ENCODE measurements at places on chromosomes 13 and 19.
A peak's percentile ranks its signal among the peaks of the same experiment; 100 is the strongest.

- no peak for DNase-seq
Observed at GRCh38 chr13:35690581-35691207, 214.2 kb upstream of the MAB21L1 start.

DNA sequence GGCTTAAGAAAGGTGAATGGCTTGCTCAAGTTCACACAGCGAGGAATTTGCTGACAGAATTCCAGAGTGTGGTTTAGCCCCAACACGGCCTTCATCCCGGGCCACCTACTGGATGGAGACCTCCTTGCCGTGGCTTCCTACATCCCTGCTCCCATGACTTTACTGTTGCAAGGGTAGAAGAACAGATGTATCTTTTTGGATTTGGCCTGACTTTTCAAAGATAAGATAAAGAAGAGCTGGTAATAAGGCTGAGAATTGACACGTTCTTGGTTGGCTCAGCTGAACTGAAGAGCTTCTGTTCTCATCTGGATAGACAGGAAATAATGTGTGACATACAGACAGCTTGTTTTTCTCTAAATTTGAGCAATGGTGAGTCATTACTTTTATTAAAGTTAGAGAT lies 113.1 kb downstream of the KLF5 start:
- DNase-seq: no peak

DNA sequence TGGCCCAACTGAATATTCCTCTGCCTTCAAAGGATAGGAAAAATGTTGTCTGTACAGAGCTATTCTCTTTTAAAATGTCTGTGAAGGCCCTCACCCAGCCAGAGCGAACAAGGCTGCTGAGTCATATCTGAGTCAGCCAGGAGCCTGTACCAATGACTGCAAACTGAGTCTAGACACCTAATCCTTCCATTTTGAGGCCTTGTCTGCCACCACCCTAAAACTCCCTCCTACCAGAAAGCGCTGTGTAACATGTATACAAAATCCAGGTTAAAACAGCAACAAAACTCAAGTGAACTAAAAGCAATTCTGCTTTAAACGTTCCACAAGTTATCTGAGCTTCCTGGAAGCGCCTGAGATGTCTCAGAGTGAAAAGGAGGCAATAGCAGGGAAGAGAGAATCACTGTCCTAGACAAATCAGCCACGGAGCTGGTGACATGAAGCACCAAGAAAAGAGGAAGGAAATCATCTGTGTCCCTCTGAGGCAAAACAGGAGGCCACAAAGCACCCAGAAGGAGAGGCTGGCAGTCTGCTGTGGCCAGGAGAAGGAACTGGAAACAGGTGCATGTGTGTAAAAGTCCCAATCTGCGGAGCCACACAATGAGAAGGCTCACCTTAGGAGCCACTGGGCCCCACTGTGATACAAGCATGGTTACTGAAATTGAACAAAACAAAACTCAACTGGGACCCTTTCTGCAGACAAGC lies 10.2 kb downstream of the DHRS12 start:
- DNase-seq: no peak

DNA sequence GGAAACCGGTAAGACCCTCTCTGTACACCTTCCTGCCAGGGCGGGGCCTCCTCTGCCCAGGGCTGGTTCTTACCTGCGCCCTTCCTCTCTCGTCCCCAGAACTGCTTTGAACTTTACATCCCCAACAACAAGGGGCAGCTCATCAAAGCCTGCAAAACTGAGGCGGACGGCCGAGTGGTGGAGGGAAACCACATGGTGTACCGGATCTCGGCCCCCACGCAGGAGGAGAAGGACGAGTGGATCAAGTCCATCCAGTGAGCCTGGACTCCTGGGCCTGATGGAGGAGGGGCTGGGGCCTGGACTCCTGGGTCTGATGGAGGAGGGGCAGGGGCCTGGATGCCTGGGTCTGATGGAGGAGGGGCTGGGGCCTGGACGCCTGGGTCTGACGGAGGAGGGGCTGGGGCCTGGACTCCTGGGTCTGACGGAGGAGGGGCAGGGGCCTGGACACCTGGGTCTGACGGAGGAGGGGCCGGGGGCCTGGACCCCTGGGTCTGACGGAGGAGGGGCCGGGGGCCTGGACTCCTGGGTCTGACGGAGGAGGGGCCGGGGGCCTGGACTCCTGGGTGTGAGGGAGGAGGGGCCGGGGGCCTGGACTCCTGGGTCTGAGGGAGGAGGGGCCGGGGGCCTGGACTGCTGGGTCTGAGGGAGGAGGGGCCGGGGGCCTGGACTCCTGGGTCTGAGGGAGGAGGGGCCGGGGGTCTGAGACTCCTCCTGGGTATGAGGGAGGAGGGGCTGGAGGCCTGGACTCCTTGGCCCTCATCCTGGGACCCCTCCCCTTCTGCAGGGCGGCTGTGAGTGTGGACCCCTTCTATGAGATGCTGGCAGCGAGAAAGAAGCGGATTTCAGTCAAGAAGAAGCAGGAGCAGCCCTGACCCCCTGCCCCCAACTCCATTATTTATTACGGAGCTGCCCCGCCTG lies 9.4 kb downstream of the CYTH2 start:
- DNase-seq: no peak

DNA sequence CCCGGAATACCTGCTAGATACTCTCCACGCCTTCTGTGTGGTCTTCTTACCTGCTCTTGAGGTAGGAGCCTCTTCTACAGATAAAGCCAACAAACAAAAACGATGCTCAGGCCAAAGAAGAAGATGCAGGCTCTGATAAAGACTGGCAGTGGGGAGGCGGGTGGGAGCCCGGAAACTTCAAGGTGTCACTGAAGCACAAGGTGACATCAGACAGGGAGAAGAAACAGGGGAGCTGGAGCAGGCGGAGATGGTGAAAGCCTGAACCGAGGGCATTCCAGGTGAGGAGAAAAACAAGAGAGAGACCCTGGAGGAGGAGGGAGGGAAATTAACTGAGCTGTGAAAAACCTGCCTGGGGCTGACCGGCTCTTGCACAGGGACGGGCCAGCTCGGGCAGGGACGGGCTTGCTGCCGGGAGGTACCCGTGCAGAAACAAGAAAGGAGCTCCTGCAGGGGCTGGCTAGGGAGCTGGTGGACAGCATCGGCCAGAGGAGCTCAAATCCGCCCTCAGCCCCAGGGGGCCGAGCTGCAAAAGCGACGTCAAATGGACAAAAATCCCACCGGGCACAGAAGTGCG lies 19.0 kb downstream of the GNG7 start:
- DNase-seq: no peak

- DNase-seq: no peak
Observed at GRCh38 chr19:11256189-11256588, 6.1 kb downstream of the DOCK6 start.

GRCh38 chr19:2338751-2339643 lies 10.5 kb downstream of the SPPL2B start:
- no peak for DNase-seq

DNA sequence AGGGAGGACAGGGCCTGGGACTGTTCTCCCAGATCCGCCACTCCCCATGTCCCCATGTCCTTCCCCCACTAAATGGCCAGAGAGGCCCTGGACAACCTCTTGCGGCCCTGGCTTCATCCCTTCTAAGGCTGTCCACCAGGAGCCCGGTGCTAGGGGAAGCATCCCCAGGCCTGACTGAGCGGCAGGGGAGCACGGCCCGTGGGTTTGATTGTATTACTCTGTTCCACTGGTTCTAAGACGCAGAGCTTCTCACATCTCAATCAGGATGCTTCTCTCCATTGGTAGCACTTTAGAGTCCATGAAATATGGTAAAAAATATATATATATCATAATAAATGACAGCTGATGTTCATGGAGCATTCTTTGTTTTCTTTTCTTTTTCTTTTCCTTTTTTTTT lies 815 bp downstream of the SPACA4 start:
- DNase-seq: no peak

DNA sequence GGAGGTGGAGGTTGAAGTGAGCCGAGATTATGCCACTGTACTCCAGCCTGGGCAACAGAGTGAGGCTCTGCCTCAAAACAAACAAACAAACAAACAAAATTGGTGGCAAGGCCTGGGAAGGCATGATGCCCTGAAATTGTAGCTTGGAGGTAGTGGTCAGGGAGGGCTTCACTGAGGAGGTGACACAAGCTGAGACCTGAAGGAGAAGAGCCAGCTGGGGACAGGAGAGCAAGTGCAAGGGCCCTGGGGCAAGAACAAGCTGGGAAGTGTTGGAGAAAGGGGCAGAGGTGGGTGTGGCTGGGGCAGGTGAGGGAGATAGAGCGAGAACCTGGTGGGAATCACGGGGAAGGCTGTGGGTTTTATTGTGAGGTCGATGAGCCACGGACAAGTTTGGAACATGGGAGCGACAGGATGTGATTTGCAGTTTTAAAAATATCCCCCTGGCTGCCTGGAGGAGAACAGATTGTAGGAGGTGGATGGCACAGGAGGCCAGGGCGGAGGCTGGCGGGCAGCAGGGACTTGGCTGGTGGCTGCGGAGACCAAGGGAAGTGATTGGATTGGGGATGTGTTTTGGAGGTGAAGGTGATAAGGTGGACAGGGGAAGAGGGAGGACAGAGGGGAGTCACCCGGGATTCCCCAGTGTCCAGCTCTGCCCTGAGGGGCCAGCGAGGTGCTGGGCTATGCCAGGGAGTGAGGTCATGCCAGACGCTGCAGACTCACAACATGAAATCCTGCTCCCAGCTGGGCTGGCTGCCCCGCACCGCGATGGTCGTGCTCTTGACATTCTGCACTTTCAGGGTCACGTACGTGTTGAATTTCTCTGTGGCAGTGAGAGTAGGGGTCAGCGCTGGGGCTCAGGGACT lies 14.0 kb downstream of the UNC13A start:
- no peak for DNase-seq

- DNase-seq: peak; percentile 63
Observed at GRCh38 chr13:75749407-75749806, 113.3 kb downstream of the LMO7 start.

DNA sequence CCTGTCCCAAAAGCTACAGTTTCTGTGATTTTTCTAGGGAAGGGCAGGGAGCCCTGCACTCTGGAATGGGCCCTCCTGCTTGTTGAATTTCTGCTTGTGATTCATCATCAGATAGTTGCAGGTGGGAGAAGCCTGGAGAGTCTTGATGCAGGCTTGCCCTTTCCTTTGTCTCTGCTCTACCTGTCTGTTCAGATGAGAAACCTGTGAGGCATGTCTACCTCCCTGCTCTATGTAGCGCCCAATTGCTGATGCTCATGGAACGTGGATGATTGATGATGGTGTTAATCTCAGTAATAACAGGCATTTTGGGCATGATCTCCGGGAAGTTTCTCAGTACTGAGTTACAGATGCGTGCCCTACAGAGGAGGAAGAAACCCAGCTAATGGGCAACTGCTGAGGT lies 10.9 kb upstream of the CBY2 start:
- DNase-seq: no peak

DNA sequence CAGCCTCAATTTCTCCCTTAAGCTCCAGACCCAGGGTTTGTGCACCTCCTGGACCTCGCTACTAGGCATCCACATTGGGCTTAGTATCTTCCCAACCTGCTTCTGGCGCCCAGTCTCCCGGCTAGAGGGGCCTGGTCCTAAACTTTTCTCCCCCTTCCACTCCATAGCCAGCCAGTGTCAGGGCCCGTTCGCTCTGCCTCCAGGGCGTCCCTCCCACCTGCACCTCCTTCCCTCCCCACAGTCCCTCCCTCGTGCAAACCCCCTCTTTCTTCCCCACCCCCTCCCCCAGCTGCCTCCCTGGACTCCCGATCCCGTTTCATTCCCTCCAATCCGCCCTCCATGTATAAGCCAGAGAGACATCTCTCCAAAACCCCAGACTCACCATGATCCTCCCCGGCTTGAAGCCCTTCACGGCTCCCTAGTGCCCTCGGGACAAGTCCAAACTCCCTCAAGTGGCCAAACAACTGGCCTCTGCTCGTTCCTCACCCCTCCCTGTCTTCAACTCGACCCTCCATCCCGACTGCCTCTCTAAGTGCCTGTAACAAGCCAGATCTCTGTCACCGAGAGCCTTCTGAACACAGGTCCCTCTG lies 997 bp upstream of the SAMD4B start:
- DNase-seq: no peak

DNA sequence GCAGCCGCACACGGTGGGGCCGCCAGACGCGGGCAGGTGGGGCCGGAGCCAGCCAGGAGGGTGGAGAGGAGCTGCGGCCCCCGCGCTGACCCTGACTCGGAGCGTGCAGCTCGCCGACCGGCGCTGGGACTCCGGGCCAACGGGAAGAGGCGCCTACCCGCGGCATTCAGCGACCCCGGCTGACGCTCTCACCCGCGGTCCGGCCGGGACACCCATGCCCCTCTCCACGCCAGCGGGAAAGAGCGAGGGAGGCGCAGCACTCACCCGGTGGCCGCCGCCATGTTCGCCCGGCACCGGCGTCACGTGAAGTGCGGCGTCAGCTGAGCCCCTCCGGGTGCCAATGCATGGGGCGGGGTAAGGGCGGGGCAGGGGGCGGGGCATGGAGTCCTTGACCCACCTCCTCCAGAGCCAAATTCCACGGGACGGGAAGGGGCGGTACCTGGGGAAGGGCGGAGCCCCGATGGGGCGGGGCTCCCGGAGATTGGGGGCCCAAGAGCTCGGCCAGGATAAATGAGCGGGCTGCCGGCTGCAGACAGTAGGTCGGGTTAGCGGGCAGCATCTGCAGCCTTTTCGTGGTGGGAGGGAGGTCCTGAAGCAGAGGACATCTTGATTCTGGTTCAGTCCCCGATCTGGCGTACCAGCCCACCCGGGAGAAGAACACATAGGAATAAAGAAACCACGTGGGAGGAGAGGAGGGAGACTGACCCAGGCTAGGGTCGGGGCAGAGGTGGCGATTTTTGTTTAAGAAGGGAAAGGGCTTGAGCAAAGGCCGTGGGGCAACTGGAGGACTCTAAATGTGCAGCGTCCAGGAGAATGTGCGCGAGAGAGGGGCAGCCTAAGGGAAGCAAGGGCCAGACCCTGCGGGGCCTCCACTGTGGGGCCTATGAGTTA lies at the start of gene PEPD:
Gene PEPD, minus strand, starts transcription at position 312 of the 891 bp plus-strand sequence. Its CDS starts 31 bp downstream, at position 281.
- peak; percentile 82 for DNase-seq

GRCh38 chr19:49766930-49767299 lies at the start of gene AP2A1:
TSS of gene AP2A1 (plus strand) at chr19:49767001. CDS start at chr19:49767134, 133 bp downstream.
- DNase-seq: no peak

DNA sequence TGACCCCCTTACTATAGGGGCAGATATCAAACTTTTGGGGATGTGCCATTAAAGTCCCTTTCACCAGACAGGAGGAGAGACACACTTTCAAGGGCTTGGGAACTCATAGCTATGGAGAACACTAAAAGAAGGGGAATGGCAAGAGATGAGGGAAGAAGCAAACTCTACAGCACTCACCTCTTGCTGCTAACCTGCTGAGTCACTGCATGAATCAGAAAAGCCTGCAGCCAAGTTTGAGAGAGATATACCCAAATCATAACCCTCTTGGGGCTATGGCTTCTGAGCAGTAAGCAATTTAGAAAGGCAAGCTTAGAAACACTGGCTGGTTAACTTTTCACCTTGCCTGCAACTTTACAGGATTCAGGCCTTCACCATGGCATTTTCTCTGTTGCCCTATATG lies 1028.0 kb downstream of the UQCRFS1 start:
- DNase-seq: no peak

DNA sequence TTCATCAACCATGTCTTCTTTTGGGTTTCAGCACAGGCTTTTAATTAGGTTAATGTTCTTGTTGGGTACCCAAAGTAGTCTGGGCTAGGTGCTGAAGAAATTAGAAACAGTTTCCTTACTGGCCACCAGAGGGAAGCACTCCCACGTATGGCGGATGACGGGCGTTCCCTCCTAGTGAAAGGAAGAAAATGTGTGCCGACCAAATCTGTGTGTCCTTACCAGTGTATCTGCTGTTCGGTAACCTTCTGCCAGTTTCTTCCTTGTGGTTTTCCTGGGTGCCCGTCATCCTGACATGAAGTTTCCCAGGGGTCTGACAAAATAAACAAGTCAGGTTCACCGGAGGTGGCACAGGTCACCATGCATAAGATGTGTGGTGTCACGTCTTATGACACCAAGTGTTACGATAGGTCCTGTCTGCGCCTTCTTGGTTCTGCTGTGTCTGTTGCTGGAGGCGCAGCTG lies 6.0 kb upstream of the WDR88 start:
- peak; percentile 68 for DNase-seq

GRCh38 chr19:48755084-48755641 lies at the start of gene FGF21:
TSS of gene FGF21 (plus strand) at chr19:48755524. CDS start at chr19:48756237, 713 bp downstream.
- no peak for DNase-seq

Data from NCI-H1105 treated with DMSO at 0.1 percent for 48 hours (cell line).